Suppressor macrophage treated with lipopolysaccharide for 1 hour (primary cell): ENCODE measurements at places on chromosomes 11 and 22.

DNA sequence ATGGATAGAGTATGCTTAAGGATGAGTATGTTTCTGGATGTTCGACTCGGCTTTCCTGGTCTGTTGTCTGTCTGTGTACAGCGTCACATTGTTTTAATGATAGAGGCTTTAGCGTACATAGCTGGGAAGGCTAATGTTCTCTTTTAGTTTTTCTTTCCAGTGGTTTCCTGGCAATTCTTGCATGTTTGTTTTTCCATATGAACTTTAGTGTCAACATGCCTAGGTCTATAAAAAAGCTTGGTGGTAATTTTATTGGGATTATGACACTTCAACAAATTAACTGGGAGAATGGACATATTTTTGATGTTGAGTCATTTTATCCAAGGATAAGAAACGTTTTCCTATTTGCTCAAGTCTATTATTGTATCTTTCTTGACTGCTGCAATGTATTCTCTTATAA, 17.6 kb downstream of the F2 start:
- no peak for DNase-seq

DNA sequence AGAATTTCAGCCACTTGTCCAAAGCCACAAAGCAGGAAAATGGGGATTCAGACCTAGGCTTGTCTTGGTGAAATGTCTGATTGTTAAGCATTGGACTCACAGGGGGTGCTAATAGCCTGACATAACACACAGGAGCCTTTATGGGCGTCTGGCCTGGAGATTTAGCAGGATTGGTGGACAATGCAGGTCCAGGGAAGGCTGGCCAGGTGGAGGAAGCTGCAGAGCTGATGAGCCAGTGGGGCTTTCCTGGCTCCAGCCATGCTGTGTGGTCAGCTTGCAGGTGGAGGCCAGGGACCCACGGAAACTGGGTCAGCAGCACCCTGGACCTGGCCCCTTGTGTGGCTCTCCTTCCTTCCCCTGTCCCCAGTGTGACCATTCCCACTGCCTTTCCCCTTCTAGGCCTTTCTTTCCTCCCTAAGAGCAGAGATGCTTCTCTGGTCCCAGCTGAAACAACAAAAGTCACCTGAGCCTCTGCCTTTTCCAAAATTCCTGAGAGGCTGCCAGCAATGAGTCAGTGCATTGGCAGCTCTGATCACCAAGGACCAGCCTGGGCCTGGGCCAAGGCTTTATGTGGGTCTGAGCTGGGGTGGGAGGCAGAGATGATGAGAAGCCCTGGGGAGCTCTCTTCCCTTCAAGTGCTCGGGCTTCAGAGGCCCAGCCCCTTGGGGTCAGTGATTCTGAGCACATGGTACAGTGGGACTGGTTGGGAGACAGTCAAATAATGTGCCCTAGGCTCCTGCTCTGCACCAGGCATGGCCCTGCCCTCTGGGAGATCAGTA, 85.2 kb downstream of the CCDC81 start:
- DNase-seq: no peak

- no peak for DNase-seq
These were observed 4.5 kb upstream of the CDC42EP2 start for GRCh38 chr11:65310215-65310614.

GRCh38 chr11:73239111-73239521, 21.0 kb downstream of the P2RY2 start:
- no peak for DNase-seq

- DNase-seq: no peak
These were observed 39.0 kb upstream of the AKIP1 start for GRCh38 chr11:8871962-8872361.

GRCh38 chr11:9489080-9489765, 28.4 kb downstream of the ZNF143 start:
- no peak for DNase-seq

DNA sequence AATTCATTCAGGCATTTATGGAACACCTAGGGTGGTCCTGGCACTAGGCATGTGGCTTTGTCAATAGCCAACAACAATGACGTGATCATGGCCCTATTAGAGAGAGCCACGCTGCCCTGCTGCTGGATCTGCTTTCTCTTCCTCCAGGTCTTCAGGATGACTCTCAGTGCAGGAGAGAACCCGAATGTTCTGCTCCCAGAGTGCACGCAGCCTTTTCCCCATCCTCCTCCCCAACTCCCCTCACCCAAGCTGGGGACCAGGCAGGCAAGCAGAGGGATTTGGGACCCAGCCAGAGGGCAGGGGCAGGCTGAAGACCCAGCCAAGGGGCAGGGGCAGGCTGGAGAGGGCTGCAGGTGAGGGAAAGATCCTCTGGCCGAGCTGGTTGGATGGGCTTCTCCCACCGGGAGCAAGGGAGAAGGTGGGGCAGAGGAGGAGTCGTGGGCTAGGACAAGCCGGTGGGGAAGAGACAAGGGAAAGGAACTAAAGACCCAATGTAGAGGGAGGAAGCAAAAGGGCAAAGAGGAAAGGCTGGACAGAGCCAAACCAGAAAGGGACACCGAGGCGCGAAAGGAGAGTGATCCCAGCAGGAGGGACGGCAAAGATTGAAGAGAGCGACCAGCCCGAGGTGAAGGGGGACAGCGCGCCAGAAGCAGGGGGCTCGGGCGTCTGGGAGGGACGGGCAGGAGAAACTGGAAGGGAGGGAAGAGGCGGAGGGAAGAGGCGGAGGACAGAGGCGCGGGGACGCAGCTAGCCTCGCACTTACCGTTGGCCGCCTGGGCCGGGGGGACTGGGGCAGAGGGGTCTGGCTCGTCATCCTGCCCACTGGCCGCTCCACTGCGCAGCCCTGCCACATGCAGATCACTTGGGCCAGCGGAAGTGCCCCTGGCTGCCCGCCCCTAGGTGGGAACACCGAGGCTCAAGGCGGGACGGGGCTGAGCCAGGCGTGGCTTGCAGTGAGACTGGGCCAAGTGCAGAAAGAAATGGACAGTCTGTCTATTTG, at the start of gene KCTD14:
Gene KCTD14, minus strand, starts transcription at position 880 of the 1,000 bp plus-strand sequence. Its CDS starts 27 bp downstream, at position 853.
- DNase-seq: no peak

DNA sequence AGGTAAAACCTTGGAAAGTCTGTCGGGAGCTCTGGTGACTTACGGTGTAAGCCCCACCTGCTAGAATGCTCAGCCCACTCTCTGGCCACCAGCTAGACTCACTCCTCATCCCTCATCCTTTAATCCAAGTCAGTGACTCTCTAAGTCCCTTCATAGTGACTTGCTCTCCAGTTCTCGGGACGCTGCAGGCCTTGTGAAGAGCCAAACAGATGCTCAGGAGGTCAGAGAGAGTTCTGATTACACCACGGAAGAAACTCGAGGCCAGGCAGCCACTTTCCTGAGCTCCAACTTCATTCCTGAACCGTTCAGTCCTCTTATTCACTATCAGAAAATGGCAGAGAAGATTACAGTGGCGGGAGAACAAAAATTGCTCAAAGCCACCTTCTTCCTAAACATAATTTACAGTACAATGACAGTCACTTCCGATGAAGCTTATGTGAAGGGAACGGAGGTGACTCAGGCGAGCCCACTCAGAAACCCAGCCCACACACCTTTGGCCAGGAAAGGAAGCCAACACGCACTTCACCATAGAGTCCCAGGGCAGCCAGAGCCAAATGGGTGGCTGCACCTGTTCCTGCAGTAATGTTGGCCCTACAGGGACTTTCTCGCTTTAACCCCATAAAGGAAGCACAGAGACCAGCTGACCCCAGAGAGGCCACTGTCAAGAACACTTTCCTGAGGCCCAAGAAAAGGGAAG, 100.4 kb downstream of the GALNT18 start:
- no peak for DNase-seq
